ENCODE measurements at places on chromosomes 5 and 9.
A peak's percentile ranks its signal among the peaks of the same experiment; 100 is the strongest.

DNA sequence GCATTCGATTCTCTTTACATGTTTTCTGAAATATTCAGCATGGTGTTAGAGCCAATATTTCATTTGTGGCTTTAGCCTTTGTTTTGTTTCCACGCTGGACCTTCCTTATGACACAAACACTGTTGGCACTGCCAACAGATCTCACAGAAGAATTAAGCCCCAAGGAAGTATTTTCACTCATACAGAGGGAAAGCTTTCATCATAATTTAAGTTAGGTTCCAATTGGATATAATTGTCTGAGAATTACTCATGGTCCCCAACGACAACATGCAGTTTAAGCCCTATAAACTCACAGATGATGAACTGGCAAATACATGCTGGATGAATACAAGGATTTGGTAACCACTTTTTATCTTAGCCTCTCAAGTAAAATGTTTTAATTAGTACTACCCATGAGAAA lies 259.5 kb downstream of the EBF1 start:
- no peak for DNase-seq

- DNase-seq = peak; percentile 85
Measured at GRCh38 chr5:116455061-116455460, 119.6 kb downstream of the SEMA6A start.

- peak; percentile 83 for DNase-seq
Measured at GRCh38 chr9:91302831-91303230, 58.9 kb downstream of the AUH start.

DNA sequence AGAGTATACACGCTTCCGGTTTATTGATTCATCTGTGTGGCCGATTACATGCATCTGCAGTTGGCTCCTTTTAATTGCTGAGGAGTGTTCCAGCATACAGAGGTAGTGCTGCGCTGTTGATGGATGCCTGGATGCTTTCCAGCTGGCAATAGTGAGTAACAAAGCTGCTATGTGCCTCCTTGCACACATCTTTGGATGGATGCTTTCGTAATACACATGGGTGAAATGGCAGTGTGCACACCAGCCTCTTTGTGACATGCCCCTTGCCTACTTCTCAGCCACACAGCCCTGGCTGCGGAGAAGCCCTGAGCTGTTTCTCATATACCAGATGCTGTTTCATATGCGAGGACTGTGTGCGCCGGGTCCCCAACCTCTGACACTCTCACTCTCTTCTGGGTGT lies 151.0 kb downstream of the GADD45G start:
- DNase-seq = no peak

DNA sequence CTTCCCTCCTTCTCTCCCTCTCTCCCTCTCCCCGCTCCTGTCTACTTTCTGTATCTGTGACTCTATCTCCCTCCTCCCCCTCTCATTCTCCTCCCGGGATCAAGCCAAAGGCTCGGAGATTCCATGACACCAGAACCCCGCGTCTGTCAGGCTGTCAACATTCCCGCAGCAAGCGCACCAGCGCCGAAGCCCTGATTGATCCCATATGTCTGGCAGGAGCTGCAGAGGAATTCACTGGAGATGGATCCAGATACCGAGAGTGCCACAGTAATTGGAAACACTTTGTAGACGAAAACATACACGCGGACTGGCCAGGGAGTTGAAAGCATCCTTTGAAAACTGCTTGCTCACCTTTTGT lies 300 bp upstream of the SVEP1 start:
- DNase-seq = peak; percentile 93

- peak; percentile 3 for DNase-seq
Measured at GRCh38 chr9:118575341-118576070, 793.7 kb downstream of the BRINP1 start.

- no peak for DNase-seq
Measured at GRCh38 chr5:57476601-57477056, 6.0 kb downstream of the ACTBL2 start.

- DNase-seq = no peak
Measured at GRCh38 chr9:102479191-102479590, 515.9 kb upstream of the CYLC2 start.
